ENCODE measurements at places on chromosomes 7 and 10.

DNA sequence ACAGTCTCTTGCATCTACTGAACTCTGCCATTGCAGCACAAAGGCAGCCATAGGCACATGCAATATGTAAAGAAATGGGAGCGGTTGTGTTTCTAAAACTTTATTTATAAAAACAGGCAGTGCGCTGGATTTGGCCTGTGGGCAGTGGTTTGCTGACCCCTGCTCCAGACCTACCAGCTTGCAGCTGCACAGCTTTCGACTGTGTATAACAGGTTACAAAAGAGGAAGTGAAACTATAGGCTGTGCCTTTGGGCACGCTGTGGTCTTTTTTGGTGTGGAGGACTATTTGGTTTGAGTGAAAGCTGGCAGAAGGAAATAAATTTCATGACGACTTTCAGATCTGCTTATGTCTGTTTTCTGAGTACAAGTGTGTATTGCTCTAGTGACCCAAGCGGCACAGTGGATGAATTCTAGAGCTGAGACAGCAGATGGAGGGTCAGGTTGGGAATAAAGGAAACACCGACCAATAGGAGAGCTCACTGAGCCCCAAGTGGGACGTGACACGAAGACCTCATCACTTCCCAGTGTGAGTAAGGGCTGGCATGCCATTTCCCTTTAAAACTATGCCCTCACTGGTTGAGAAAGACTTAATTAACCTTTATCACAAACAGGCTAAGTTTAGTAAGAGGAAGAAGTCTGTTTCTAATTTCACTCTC is 152.7 kb downstream of the ANK3 start:
- DNase-seq = no peak

- DNase-seq = no peak
Observed at GRCh38 chr10:103276896-103277712, at the start of gene INA. TSS of gene INA (plus strand) at chr10:103277138. CDS start at chr10:103277212, 74 bp downstream.

DNA sequence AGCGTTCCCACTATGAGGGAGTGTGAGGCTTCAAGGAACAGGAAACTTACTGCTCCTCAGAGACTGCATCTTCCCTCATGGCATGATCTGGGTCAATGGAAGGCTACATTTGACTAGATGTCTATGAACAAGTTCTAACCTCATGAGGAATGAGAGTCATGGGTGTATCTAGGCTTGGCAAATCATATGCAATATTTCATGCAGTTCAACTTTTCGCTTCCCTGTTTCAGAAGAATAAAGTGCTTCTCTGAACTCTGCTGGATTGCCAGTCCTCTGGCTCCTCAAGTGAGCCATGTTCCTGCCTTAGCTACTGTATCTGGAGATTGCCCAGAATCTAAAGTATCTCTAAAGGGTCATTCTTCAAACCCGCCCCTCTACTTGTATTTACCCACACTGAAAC is 54.3 kb upstream of the SEMA3A start:
- no peak for DNase-seq

DNA sequence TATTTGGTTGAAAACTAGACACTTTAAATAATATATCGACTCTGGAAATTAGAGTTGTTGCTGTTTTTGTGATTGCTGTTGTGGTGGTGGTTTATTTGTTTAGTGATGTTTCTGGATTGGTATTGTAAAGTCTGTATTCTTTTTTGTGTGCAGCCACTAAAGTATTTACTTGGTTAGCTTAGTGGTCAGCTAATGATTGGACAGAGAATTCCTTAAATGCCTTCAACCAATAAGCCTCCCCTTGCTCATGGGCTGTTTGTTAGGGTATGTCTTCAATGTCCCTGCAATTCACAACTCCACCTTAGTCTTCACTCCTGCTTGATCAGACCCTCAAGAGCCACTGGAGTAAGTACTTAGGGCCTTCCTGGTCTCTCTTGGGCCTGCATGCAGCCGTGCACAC is 71.0 kb downstream of the PAXIP1 start:
- DNase-seq = no peak

DNA sequence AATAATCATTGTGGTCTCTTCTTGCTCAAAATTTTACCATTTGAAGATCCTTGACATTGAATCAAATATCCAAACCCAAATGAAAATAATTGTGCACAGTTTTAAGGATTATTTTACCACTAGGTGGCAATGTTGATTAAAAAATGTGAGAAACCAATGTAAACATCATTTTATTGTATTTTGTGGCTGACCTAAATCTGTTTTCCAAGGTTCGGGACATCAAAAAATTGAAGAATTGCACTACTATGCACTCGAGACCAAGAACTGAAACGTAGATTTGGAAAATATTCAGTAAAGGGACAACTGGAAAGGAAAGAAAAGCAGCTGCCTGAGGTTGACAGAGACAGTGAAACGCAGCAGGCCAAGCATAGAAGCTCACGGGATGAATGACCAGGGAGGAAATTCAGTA is 259.3 kb downstream of the SNX13 start:
- no peak for DNase-seq
